ENCODE measurements at places on chromosomes 2 and 18.

- DNase-seq = no peak
Observed at GRCh38 chr2:241379481-241380480, 23.7 kb downstream of the FARP2 start.

DNA sequence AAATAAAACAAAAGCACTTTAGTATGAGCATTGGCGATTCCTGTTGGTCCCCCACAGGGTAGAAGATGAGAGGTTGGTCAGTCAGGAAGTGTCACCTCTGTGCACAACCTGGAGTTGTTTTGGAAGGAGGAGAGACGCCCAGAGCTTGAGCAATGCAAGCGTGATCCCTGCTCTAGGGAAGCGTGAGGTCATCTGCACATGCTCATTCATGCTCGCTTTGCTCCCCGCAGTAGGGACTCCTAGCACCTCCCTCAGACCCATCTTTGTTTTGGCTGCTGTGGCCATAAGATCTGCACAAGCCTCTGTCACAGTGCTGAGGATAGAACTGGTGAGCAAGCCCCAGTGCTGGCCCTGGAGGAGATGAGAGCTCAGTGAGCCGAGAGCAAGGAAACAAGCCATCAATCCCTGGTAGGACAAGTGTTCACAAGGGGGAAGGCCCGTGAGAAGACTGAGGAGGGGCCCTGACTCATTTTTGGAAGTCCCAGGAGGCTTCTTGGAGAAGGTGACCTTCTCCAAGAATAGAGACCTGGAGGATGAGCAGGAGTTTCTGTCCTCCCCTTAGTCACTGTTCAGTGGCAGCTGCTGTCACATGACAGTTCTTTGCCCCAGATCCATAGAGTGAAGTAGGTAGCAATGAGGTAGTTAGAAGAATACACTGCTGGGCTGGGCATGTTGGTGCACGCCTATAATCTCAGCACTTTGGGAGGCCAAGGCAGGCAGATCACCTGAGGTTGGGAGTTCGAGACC is 13.3 kb upstream of the ATP8B1 start:
- DNase-seq = no peak

- no peak for DNase-seq
Observed at GRCh38 chr2:230441227-230441897, 25.4 kb downstream of the SP100 start.

- no peak for DNase-seq
Observed at GRCh38 chr18:68152770-68153169, 562.1 kb downstream of the TMX3 start.
